ENCODE measurements at places on chromosomes 2 and 18.

GRCh38 chr2:32129086-32129485 is 36.6 kb upstream of the SLC30A6 start:
- DNase-seq, result no peak

DNA sequence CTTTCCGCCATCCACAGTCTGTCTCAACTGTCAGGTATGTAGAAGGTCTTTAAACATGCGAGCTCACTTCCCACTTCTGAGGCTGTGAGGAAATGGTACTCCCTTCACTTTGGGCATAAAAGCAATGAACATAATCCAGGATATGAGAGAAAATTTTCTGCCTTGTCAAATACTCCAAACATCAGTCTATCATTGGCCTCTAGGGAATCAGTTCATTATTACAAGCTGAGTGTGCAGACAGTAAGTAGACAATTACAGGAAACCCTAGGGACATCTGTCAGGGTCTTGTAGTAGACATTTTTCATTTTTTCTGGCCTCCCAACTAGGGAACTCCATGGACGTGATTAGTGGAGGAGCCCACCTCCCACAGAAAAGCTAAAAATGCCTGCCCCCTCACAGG is 13.6 kb upstream of the APCDD1 start:
- no peak for DNase-seq

DNA sequence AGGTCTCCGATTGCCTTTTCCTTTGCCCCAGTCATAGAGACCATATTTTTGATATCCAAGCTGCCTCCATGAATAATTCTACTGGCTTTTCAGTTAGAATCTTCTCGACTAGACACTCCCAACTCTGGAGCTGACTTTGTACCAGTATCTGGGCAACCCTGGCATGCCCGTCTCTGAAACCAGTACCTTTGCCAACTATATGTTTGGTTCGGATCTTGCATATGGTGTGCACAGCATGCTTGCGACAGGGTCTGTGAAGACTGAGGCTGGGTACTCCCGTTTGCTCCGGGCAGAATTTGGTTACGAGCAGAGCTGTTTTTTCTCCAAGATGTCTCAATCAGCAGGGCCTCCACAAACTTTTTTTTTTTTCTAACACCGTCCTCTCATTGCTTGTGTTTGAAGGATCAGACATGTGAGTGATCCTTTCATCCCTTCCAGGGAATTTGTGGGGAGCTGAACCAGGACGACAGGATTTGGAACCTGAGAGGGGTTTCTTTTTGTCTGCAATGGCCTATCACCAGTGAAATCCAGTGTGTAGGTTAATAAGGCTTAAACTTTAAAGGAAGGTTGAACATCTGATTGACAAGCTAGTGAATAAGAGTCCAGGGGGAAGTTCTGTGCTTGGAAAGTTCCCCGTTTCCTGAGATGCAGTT is 322.3 kb downstream of the MYCN start:
- no peak for DNase-seq

DNA sequence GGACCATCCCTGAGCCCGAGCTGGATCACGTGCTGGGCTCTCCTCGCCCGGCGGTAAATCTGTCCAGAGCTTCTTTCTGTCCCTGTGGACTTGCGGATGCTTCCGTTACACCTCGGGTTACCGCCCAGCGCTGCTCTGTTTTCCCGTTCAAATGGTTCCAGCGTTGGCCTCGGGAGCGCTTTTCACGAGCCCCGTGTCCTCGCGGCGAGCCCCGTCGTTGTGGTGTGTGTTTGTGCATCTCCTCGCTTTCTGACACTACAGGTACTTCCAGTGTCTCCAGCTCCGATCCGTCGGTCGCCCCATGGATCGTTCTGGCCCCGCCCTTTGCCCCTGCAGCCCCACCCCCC is 77.4 kb downstream of the RTP5 start:
- DNase-seq, result no peak

- no peak for DNase-seq
Measured at GRCh38 chr2:12797815-12798214, 81.1 kb downstream of the TRIB2 start.

GRCh38 chr2:199985625-199986207 is 30.3 kb downstream of the MAIP1 start:
- DNase-seq, result peak; percentile 10

GRCh38 chr2:69796174-69796573 is 33.3 kb upstream of the GMCL1 start:
- DNase-seq, result no peak

GRCh38 chr2:118255771-118256372 is 167.6 kb downstream of the INSIG2 start:
- no peak for DNase-seq

DNA sequence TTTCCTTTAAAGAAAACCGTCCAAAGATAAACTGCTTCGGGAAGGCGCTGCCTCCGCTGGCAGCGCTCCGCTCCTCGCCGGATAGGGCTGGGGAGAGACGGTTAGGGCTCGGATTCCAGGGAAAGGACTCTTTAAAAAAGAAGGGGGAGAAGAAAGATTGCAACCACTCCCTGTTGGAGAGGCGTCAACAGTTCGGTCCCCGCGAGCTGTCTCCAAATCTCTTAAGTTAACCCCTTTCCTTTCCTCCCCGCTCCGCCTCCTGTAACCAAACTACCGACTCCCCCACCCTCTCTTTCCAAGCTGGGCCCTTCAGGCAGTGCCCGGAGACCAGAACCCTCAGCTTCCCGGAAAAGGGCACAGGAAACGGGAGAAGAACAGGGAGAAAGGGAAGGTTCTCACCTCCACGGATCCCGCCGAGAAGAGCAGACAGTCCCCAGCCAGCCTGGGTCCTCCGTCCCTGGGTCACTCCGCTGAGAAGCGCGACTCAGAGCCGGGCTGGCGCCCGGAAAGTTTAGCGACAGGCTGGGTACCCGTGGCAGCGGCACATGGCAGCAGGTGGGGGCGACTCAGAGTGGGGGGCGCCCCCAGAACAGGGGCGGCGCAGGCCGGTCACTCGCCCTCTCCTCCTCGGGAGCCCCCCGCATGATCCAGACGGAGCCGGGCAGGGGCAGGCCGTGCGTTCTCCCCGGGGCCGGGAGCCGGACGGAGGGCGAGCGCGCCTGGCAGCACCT is 675 bp downstream of the FZD5 start:
- no peak for DNase-seq

GRCh38 chr2:29109246-29109645 is 6.0 kb upstream of the CLIP4 start:
- DNase-seq, result no peak

DNA sequence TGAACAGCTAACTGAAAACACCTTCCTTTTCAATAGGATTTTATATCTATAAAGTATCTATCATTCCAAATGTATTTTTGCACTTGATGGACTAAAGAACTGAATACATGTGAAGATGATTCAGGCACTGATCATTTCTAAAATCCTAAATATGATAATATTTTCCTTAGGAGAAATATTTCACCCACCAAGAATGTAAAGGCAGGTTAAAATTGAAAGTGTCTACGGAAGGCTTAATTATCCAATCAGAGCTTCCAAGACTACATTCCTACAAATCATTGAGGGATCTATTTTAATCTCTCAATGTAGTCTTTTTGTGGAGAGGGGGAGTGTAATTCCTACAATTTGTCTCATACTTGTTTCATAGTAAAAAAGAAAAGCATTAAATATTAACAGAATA is 3.6 kb downstream of the GALNT3 start:
- no peak for DNase-seq

GRCh38 chr18:48100165-48100575 is 169.7 kb upstream of the SMAD2 start:
- DNase-seq, result no peak

- DNase-seq, result no peak
Measured at GRCh38 chr2:43055985-43056384, 170.4 kb downstream of the ZFP36L2 start.

- DNase-seq, result no peak
Measured at GRCh38 chr18:11412811-11413210, 196.6 kb upstream of the SLC35G4 start.

- DNase-seq, result no peak
Measured at GRCh38 chr2:23635442-23636340, 250.7 kb downstream of the KLHL29 start.

DNA sequence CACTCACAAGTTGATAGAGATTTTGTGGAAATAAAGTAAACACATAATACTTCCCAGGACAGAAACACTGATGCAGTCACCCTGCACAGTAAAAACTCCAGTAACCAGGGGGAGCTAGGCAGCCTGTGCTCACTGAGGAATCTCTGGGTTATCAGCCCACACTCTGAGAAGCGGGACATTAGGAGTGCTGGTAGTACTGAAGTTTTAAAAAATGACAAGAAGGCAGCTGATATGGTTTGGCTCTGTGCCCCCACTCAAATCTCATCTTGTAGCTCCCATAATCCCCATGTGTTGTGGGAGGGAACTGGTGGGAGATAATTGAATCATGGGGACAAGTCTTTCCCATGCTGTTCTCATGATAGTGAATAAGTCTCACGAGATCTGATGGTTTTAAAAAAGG is 31.4 kb downstream of the KCTD1 start:
- no peak for DNase-seq

DNA sequence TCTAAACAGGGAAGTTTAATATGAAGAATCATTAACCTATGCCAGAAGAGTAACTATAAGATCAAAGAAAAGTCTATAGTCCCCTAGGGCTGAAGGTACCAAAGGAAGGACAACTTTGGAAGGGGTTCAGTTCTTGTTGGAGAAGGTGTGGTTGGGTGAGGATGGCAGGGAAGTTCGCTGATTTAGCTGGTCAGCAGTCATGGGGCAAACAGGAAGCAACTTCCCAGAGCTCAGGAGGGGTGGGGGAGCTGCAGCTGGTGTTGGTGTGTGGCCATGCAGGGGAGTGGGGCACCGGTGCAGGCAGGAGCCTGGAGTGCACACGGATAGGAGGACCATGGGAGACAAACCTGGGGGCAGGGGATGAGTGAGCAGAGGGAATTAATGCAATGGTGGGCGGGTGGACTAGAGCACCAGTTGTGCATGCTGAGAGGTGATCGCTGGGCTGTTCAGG is 34.0 kb downstream of the FHOD3 start:
- DNase-seq, result no peak

DNA sequence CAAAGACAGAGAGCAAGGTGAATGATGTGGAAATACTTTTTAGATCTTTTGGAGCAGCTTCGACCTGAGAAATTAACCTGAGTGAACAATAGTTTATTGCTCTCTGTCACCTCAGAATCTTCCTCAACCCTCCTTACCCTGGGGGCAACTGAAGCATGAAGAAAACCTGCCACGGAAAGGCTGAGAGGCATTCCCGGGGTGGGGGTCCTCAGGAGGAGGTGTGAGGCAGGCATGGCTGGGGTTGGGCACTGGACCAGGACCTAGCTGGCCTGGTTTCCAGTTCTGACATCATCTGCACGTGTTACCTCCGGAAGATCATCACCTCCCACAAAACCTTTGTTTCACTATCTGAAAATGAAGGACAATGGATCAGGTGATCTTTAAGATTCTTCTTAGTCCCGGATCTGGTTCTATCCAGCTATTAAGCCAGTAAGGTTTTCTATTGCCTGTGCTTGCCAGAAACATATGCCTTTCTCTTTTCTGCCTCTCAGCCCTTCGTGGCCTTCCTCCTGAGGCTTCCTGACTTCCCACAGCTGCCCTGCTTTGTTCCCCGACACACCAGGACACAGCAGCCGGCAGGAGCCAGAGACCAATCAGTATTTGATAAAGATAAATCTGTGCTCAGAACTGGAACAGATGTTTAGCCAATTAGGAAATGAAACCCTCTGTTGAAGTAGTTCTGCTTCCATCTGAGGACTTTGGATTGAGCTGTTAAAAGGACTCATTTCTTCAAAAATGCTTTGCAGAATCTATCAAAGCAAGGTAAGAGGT is 232.5 kb downstream of the TDRD15 start:
- DNase-seq, result no peak

DNA sequence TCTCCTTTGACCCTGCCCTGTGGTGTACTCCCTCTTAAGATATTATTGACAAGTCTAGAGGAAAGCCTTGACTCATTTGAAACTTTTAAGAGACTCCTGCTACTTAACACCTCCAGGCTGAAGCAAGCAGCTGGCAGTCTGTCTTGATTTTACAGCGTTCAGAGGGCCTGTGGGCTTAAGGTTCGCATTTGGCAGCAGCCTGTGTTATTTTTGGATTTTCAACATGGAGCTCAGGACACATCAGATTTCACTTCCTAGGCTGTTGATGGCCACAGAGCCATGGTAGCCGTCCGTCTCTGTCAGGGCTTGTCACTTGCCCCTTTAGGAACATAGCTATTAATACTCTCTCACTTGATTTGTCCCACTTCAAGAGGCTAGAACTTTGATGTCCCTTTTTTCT is 73.6 kb downstream of the VWA3B start:
- DNase-seq, result no peak

DNA sequence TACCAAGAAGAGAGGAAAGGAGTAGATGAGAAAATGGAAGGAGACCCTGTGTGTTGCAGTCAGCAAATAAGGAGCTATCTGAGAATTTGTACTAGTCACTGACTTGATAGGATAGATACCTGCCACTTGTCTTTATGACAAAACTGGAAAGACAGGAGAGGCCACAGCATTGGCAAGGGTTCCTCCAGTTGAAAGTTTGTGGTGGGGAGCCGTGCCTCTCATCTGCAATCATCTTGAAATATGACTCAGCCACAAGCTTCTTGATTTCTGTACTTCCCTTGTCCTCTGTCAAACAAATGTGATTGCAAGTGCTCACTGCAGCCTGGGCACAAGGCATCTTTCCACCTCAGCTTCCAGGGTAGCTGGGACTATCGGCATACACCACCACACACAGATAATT is 99.1 kb downstream of the GREB1L start:
- DNase-seq, result no peak

DNA sequence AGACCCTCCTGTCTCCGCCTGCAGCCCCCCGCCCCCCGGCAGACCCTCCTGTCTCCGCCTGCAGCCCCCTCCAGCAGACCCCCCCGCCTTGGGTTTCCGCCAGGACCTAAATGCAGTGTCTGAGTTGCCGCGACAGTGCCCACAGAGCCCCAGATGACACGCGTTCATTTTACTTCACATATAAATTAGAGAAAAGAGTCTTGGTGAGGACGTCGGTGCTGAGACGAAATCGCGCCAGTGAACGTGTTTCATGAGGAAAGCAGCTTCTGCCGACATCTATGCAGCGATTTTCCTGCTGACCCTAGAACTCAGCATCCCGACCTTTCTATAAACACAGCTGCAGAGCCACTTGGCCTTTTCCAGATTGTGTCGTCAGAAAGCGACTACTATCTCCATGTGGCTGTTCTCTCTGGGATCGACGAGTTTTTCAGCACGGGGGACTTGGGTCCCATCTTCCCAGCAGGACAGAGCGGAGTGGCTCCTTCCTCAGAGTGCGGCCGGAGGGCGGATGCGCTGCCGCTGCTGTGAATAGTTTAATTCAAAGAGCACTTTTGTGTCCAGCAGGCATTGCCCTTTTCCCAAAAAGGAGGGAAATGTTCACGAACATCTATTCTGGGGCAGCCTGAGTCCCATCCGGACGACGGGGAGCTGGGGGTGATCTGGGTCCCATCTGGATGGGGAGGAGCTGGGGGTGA is 136.7 kb downstream of the NFATC1 start:
- DNase-seq, result no peak

GRCh38 chr2:41718705-41719104 is 329.1 kb upstream of the PKDCC start:
- DNase-seq, result no peak

- DNase-seq, result no peak
Measured at GRCh38 chr2:206820807-206821206, 55.4 kb downstream of the FASTKD2 start.

GRCh38 chr2:68185541-68186164 is 28.0 kb downstream of the PNO1 start:
- peak; percentile 10 for DNase-seq

All from activated T-helper 1 cell treated with Interleukin-2 at 50 U/mL for 16 hours (primary cell).